ENCODE measurements at places on chromosomes 13 and 19.

DNA sequence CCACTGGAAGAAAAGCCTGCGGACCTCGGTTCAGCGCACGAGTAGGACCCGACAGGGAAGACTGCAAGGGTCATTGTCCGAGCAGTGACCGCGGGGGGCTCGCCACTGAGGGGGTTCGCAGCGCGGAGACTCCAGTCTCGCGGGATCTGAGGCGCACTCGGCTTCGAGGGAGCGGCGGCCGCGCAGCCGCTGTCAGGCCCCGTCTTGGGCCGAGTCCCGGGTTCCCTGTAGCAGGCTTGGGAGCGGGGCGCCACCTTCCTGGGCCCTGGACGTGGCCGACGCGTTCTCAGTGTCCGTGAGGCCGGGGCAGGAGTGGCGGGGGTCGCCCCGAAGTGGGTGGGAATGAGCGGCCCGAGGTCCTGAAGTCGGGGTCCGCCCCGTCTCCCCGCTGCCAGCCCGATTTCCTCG is 474 bp upstream of the FAM174C start:
- DNase-seq, result no peak

- no peak for DNase-seq
Measured at GRCh38 chr13:112857914-112858490, 111.0 kb upstream of the MCF2L start.

DNA sequence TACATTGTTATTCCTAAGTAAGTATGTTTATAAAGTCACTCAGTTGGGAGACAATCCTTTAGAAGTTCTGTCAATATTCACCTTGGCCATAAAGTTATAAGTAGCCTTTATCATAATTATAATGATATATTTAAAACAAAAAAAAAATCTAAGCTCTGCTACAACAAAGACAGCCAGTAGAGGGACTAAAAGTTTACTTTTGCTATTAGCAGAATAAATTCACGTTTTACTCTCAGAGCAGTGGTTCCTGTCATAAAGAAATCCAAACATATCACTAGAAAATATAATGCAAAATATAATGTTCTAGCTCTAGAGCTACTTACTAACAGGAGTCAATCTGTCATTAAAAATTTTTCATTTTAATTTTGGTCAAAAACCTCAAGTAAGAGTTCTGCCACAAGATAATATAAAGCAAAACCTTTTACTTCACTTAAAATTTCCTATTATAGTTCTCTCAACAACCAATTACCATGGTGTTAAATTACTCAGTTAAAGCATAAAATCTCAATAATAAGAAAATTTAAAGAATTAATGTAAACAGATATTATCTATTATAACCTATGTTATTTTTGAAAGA is 17.7 kb downstream of the INTS6 start:
- no peak for DNase-seq

GRCh38 chr13:33105387-33106005 is 89.3 kb downstream of the KL start:
- no peak for DNase-seq

DNA sequence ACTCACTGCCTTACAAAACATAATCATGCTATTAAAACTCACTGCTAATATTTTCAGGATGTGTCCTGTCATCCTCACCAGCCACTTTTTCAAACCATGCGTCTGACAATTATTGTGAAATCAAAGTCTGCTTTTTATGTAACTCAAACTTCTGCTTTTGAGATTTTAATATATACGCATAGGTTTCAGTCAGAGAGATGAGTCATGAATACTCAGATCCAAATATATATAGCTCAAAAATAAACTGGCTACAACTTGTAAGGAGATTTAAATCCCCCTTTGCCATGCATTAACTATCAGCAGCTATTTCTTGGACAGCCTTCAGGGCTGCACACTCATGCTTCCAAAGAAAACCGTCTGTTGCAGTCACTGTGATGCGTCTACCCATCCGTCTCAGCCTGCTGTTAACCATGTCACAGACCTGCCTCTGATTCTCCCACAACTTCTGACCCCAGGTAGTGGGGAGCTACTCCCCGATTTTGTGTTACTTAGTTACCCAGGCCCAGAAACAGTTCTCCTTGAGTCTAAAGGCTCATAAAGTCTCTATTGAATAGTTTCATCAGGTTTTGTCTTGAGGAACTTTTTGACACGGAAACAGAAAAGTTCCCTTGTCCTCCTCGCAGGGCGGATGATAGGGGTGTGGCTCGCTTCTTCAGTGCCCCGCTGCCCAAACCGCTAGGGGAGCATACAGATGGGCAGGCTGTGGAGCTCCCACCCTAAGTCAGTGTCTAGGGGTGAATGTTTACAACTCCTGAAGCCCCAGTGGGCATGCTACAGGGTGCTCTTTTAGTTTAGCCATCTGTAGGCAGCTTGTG is 33.8 kb upstream of the SGCG start:
- no peak for DNase-seq

GRCh38 chr13:26621731-26622401 is 64.4 kb downstream of the WASF3 start:
- no peak for DNase-seq
